ENCODE measurements at places on chromosomes 16 and 17.

- peak; percentile 91 for DNase-seq
These were observed 49.0 kb upstream of the BAHCC1 start for GRCh38 chr17:81346090-81346907.

- DNase-seq: no peak
These were observed 24.5 kb upstream of the DNAH17 start for GRCh38 chr17:78601577-78602190.

GRCh38 chr17:29650396-29650795, 27.7 kb upstream of the CORO6 start:
- no peak for DNase-seq

DNA sequence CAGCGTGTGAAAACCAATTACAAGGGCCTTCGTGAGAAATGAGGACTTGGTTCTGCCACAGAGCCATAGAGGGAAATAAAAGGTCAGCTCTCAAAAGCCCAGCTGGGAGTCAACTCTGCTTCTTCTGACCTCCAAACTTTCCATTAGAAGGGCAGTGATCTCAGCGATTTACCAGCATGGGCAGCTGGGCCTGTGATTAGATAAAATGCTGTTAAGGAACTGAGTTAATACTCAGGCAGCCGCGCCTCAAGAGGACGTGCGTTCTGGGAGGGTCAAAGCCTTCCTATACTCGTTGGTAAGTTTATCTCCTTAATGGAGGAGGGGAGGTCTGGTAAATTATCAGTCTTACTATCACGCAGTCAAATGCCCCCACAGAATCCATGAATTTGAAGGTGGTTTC, 480.2 kb upstream of the ERCC4 start:
- DNase-seq: no peak

DNA sequence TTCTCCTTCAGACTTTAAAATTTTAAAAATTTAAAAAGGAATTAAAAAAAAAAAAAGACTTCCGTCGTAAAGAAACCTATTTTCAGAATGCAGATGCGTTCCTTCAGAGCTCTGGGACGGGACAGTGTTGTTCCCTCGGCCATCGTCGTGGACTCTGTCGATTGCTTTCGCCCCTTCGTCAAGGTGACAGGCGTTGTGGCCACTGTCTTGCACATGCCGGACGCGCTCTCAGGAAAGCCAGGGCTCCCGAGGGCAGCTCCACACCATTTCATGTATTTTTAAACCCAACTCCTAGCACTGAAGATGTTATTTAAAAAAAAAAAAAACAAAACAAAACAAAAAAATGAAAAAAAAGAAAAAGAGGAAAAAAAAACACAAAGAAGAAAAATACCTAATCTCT, 22.3 kb downstream of the TMC6 start:
- DNase-seq: no peak

DNA sequence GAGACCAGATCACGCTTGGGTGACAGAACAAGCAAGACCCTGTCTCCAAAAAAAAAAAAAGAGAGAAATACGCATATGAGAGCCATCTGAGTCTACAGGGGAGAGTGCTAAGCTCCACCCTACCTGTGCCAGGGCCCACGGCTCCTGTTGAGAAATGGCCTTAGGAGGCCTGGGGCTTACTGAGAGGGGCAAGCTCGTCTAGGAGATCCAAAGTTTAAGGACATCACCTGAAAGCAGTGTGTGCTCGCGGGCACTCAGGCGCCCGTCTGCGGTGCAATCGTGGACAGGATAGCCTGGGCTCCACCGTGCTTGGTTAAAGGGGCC, 14.5 kb upstream of the BAIAP2 start:
- DNase-seq: no peak

- no peak for DNase-seq
These were observed 64.0 kb upstream of the DNAH17 start for GRCh38 chr17:78641243-78641642.

DNA sequence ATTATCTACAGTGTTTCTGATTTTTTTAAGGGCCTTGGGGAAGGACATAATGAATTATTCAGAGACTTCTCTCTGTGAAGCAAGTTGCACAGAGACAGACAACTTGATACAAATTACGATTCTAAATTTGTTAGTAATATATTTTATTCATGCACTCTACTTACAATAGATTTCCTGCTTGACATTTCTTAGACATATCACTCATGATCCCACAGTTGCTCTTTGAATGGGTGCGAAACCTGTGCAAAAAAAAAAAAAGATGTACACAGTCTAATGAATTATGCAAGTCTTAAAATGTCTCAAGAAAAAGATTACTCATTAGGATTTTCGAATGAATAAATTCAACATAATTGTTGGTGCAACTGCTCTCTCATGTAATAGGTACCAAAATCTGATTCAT, 254.8 kb downstream of the PRKCA start:
- DNase-seq: no peak

GRCh38 chr17:22221344-22221743, 529.0 kb downstream of the KCNJ18 start:
- no peak for DNase-seq

GRCh38 chr16:57041182-57042156, 50.9 kb upstream of the CPNE2 start:
- DNase-seq: peak; percentile 76

GRCh38 chr16:70428178-70428998, 10.5 kb downstream of the ST3GAL2 start:
- peak; percentile 70 for DNase-seq

GRCh38 chr17:66364508-66364907, 62.1 kb downstream of the PRKCA start:
- no peak for DNase-seq

- DNase-seq: no peak
These were observed 86.5 kb downstream of the MYH13 start for GRCh38 chr17:10286324-10286723.

DNA sequence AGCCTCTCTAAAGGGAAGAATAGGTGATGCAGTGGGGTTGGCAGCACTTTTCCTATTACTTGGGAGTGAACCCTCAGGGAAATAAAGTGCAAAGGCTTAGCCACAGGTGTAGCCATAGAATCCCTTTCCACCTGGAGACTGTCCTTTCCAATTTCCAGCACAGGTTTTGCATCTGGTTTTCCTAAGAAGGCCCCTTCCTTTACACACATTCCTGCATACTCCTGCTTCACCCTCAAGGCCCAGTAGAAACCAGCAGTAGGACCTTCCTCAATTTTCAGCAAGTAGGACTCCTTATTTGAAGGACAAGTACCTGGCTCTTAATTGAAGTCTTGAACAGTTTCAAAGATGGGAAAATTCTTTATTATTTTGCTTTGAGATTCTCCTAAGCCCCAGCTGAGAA, 171.8 kb upstream of the TBX2 start:
- no peak for DNase-seq

GRCh38 chr16:78754713-78755112, 655.3 kb downstream of the WWOX start:
- DNase-seq: no peak

GRCh38 chr17:35080536-35080935, 17.0 kb upstream of the RFFL start:
- no peak for DNase-seq

DNA sequence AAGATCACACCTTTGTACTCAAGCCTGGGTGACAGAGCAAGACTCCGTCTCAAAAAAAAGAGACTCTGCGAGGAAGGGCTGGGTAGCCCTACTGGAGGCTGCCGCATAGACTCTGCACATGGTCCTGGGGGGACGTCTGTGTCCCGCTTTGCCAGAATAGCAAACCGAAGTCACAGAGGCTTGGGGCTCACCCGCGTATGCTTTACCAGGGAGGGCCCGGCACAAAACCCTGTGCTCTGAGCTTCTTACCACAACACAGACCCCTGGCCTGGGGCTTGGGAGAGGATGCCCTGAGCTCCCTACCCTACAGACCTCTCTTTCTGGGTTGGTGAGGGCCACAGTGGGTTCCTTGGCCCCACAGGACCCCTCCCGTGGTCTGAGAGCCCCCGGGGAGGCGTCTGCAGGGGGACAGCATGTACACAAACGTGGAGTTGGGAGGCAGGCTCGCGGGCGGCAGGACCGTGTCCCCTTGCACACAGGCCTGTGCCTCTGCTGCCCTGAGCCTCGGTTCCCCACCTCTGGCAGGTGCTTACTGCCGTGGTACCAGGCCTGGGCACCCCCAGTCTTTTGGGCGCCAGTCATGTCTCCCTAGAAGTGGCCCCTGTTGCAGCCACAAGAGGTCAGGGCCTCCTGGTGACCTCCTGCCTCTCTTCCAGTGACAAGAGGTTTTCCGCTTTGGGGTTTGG, 13.8 kb downstream of the CPNE7 start:
- no peak for DNase-seq

GRCh38 chr17:32941419-32942032, 13.6 kb downstream of the TMEM98 start:
- DNase-seq: no peak

DNA sequence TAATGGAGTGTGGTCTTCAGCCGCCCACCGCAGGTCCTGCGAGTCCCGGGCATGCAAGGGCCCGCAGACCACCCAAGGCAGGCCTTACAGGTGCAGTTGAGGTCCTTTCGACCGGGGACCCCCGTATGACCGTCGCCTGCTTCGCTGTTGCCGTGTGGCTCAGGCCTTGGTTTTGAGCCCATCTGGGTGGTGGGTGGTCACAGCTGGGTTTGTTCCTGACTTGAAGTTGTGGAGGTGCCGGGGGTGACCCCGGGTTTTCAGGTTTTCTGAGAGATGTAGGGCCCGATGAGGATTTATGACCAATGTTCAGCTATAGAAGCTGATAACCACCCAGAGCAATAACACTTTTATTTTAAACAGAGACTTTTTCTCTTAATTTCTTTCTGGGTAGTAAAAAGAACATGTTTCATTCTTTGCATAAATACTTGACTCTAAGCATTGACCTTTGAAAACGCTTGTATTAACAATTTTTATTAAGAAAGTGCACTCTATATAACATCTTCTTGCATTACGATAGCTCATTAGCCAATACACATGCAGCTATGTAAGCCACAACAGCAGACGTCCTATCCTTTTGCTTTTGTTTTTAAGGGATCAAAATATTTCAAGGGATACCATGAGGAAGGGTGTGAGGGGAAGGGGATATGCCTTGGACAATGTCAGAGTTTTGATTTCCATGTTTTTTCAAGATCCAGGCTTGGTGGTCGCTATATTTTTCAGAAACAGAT, 1.9 kb downstream of the FOXL1 start:
- DNase-seq: no peak

GRCh38 chr17:2218426-2218825, 85.2 kb downstream of the SMG6 start:
- no peak for DNase-seq

GRCh38 chr17:7131423-7131791, 16.8 kb upstream of the ASGR2 start:
- no peak for DNase-seq

- no peak for DNase-seq
These were observed 263.1 kb upstream of the PSMD7 start for GRCh38 chr16:74033441-74033995.

- DNase-seq: no peak
These were observed 898.2 kb upstream of the GOT2 start for GRCh38 chr16:59632276-59632855.

DNA sequence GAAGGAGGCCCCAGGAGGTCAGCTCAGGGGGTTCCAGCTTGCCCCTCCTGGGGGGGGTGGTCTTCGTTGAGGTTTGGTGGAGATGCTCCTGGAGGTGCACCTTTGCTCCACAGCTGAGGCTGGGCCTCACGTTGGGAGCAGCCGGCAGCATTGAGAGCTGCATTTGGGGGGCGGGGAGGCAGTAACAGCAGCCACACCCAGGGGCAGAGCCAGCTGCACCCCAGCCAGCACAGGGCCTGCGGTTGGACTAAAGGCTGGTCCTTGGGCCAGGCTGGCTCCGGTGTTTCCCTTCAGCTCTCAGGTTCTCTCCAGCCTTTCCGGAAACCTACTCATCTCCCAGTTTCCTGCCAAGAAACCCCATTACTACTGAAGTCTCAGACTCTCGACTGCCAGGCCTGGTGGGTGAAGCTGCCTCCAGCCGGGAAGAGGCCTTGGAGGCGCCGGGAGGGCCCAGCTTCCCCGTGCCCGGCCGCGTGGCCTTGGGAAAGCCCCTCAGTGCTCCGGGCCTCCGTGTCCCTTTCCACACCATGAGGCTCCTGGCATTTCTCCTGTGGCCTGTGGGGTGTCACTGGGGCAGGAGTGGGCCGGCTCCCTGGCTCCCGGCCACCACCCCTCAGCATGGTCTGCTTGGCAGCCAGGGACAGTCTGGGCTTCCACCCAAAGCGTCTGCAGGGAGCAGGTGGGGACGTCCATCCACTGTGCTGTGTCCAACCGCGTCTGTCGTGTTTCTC, 14.0 kb upstream of the BAIAP2 start:
- DNase-seq: no peak
